Right lobe of liver (tissue), 6 donors: ENCODE measurements at places on chromosomes 13 and 19. TPM values are rescaled to one million over a fixed set of nuclear protein-coding genes. Genes with fewer than 3 reads are reported as not detected.

- DNase-seq = no peak
Measured at GRCh38 chr13:111469916-111470506, 149.6 kb downstream of the TEX29 start.

DNA sequence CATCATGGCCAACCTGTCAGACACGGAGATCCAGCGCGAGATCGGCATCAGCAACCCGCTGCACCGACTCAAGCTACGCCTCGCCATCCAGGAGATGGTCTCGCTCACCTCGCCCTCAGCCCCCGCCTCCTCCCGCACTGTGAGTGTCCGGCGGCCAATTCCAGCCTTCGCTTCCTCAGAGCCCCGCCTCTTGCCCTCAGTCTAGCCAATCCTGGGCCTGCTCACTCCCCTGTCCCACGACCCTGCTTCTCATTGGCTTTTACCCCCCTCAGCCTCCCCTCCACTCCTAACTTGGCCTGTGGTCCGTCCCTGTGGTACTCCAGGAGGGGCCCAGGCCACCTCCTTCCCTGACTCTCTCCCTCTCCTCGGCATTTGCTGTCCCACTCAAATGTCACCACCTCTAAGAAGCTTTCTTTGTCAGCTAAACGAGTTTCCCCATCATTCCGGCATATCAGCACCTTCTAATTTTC lies 12.3 kb downstream of the HRC start:
- peak; percentile 77 for DNase-seq

GRCh38 chr13:46321494-46322225 lies 65.4 kb downstream of the RUBCNL start:
- peak; percentile 69 for DNase-seq

- no peak for DNase-seq
Measured at GRCh38 chr13:73933795-73934194, 200.4 kb downstream of the KLF12 start.

Gene C1QTNF9
- 0.21 TPM for total RNA-seq

Gene NLRP11
- 0.92 TPM for total RNA-seq

Gene KCNN1
- not detected for total RNA-seq

Gene ZNF256
- 1.6 TPM for total RNA-seq
